ENCODE measurements at places on chromosomes 2 and 18.

DNA sequence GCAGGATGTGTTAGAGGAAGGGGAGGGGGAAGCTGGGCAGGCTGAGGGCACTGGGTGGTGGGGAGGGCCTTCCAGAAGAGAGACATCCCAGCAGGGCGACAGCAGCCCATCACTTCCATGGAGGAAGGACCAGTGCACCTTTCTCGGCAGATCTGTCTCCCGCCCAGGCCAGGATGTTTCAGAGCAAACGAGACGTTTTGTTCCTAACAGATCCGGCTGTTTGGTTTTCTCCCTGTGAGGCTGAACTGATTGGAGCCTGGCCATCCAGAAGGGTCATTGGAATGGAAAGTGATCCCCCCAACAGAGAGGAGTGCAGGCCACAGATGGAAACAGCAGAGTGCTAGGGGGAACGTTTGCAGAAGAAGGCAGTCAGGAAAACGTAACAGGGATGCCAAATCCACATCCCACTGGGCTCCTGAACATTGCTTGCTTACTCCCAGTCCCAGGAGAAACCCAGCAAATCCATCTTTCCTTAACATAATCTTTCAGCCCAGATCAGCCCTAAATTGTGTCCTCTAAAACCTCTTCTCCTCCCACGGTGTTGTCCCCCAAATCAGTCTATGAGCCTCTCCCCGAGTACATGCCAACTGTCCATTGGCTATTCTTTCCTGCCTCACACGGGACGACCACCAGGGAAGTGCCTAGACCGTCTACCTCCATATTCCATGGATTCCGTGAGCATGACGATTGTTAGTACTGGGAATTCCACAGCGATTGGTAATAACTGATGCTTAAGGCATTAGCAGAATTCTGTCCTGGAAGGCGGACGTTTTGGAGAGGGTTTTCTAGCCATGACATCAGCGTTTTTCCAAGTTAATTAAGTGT is 126.8 kb downstream of the SEPTIN10 start:
- DNase-seq: no peak

DNA sequence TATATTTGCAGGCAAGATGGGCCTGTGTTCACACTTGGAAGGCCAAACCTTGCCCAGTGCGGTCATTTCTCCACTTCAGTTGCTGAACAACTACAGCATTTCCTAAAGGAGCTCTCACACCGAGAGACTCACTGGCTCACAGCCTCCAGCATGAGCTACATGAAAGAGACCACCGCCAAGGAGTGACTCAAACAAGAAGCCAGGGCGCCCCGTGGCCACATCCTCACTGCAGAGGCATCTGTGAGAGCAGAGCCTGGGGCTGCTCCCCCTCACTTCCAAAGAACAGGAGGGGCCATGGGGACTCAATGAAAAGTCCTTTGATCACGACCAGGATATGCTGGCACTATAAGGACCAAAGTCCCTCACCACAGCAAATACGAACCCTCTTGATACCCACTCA is 50.0 kb downstream of the TMEM163 start:
- DNase-seq: peak; percentile 77

- DNase-seq: no peak
These were observed 44.6 kb downstream of the SERPINB7 start for GRCh38 chr18:63819786-63820185.

GRCh38 chr2:141791521-141791920 is 339.3 kb downstream of the LRP1B start:
- no peak for DNase-seq

- DNase-seq: no peak
These were observed 84.3 kb downstream of the RIT2 start for GRCh38 chr18:43031169-43031568.

GRCh38 chr18:22093731-22094357 is 75.5 kb upstream of the GATA6 start:
- DNase-seq: no peak

DNA sequence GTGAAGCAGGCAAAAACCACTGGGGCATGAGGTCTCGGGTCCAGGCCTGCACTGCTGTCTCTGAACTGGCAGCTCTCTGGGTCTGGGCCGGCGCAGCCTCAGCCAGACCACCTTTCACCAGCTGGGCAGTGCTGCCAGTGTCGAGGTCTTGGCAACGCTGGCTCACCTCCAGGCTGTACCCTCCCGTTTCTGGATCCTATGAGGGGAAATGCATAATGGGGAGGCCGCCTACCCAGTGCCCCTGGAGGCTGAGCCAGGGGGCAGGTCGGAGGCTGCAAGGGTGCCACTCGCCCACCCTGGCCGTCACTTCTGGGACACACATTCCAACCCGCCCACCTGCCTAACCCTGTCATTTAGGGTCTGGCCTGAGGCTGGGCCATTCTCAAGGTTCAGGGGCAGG is 24.6 kb downstream of the KIF1A start:
- no peak for DNase-seq

GRCh38 chr2:120994301-120994995 is 258.8 kb downstream of the GLI2 start:
- DNase-seq: no peak

GRCh38 chr18:48035556-48035860 is 105.0 kb upstream of the SMAD2 start:
- DNase-seq: no peak

GRCh38 chr18:9115984-9116383 is 13.5 kb downstream of the NDUFV2 start:
- DNase-seq: no peak

DNA sequence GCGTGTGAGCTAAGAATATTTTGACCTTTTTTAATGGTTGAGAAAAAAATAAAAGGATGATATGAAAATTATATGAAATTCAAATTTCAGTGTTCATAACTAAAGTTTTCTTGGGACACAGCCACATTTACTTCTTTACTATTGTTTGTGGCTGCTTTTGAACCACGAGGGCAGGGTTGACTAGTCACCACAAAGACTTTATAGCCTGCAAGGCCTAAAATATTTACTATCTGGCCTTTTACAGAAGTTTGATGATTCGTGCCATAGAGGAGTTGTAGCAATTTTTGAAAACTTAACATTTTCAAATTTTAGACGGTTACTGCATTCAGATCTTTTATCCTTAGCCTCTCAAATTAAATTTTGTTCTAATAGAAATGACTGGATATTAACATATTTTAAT is 69.9 kb downstream of the LIMS1 start:
- no peak for DNase-seq

- no peak for DNase-seq
These were observed 138.5 kb downstream of the ARHGAP28 start for GRCh38 chr18:6868033-6868432.

DNA sequence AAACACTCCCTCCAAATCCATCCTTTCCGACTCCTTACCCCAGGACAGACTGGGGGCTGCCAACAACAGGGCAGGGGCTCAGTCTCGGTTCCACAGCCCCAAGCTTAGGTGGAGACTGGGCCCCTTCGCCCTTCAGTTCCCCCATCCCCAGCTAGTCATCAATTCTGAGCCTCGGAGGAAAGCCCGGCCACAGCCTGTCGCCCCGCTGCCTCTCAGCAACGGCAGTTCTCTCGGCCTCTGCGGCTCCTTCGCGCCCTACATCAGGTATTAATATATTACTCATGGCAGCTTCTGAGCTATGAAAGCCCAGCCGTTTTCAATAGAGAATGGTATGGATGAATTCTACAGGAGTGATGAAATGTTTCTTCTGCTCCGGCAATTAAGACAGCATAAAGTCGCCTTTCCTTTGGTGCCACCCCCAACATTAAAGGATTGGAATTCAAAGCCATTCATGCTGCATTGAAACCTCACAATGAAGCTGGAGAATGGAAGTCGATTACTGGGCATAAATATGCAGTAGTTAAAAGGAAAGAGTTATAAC is 2.8 kb downstream of the HDAC4 start:
- no peak for DNase-seq
